ENCODE measurements at places on chromosomes 2 and 18. TPM values are rescaled to one million over a fixed set of nuclear protein-coding genes. Genes with fewer than 3 reads are reported as not detected.
A peak's percentile ranks its signal among the peaks of the same experiment; 100 is the strongest.

DNA sequence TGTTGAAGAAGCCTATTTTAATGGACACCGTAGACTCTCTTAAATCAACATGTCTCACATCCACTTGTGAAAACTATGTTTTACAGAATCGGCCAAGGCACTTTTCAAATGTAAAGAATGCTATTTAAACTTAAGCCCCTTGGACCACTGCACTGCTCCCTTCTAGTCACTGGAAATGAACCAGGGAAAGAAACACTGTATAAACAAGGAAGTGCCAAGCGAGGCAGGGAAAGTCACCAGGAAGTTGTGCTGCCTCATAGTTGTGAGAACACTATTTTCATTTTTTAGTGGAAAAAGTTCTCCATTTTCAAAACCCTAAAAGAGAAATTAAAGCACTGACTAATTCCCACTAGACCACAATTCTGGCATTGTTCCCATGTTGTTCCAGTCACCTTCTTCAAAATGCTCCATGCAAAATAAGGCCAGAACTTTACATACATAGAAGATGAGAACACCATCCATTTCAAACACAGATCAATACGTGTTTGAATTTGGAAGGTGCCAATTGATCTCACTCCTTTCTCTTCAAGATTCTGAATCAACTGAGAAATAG is 13.5 kb downstream of the CCDC141 start:
- H3K4me3 ChIP-seq, result no peak overlapping the region
- no peaks in the 10 kb centered on the region for H3K4me1 ChIP-seq
- no peak overlapping the region for H3K27ac ChIP-seq

DNA sequence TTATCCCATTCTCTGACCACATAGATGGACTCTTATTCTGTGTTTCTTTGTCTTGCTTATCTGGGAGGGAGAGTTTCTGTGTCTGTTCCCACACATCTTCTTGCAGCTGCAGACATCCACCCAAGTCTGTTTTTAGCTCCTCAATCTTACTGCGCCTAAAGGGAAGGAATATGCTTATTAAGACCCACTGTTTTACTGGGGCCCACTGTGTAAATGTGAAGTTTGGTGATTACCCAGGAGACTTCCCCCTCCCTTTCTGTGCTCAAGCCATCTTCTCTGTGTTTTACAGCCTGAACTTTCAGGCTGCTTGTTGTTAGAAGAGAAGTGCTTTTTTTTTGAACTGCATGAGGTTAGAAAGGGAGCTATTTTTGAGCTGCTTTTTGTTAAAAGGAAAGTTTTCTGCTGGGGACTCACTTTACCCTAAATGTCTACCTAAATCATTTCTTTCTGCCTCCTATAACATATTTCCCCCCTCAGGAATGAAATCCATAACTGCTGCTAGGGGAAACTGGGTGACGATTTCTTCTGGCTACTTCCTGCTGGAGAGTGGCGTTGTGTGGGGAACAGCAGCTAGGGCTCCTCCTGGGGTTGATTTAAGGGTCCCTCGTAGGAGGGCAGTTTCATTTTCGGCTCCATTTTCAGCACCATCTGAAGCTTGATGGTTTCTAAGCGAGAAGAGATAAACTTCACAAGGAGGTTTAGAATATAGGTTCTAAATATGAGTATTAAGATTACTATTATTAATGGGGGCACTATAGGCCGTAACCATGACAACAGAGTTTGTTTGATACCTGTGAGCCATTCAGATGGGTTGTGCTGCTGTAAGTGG is 39.5 kb upstream of the GMCL1 start:
- peak overlapping the region; percentile 93 for H3K27ac ChIP-seq
- no peaks in the 10 kb centered on the region for H3K36me3 ChIP-seq
- H3K4me3 ChIP-seq, result no peak overlapping the region
- no peaks in the 10 kb centered on the region for H3K27me3 ChIP-seq
- no peak for DNase-seq

DNA sequence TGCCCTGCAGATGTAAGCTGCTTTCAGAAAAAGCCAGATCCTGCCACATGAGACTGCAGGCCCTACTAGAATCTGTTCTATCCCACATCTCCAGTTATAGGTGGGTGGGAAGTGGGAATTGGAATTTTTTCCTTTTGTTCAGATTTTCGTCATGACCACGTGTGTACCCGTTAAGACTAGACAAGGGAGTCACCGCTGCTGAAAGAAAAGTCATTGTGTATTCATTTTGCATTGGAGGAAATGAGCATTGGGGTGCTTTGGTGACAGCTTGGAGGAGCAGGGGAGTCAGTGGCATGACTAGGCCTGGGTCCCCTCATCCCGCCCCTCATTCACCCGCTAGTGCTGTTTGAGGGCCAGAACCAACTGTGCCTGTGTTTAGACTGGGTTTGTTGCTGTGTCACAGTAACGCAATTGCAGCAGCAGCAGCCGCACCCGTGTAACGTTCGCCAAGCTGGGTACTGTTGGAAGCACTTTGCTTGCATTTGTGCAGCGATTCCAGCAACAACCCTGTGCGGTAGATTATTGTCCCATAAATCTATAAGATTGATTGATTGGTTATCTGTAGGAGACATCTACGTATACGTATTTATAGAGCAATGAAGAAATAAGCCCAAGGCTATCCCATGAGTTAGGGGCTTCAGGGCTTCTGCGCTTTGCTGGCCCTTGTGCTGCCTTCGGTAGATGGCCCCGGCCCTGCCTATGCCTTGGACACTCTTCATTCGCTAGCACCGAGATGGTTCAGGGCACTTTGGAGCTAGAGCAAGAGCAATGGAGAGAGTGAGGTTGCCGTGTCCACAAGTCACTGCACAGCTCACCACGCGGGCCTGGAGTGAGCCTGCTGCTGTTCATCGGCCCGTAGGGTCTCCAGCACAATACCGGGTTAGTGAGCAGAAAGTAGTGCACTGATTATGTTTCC is 194.9 kb downstream of the AGAP1 start:
- H3K27me3 ChIP-seq, result no peaks in the 10 kb centered on the region
- no peak overlapping the region for H3K27ac ChIP-seq
- no peak for DNase-seq
- H3K4me3 ChIP-seq, result no peak overlapping the region

- no peak overlapping the region for H3K4me3 ChIP-seq
- peaks cover 21% of the 10 kb centered on the region for H3K4me1 ChIP-seq
- H3K36me3 ChIP-seq, result no peaks in the 10 kb centered on the region
- no peaks in the 10 kb centered on the region for H3K27me3 ChIP-seq
These were observed 262.1 kb downstream of the LPIN1 start for GRCh38 chr2:12008425-12009061.

- DNase-seq, result no peak
- H3K4me3 ChIP-seq, result no peak overlapping the region
- H3K27me3 ChIP-seq, result no peaks in the 10 kb centered on the region
- peaks cover 98% of the 10 kb centered on the region for H3K36me3 ChIP-seq
These were observed 20.5 kb downstream of the FHL2 start for GRCh38 chr2:105378276-105378840.

DNA sequence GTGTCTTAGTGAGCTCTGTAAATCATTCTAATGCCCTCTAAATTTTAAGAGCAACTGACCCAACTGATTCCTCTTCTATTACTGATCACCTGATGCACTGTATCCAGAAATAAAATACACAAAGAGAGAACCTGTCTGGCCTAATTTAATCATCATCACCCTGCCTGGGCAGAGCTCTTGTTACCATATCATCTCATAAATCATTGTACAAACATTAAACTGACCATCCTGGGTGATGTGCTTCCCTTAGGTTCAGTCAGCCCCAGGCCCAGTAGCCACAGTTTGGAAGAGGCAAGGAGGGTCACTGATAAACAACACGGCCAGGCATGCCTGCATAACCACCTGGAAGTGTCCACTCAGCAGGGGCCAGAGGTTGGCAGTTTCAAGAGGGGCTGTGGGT is 22.7 kb upstream of the ACMSD start:
- H3K27ac ChIP-seq, result no peak overlapping the region
- H3K27me3 ChIP-seq, result no peaks in the 10 kb centered on the region
- peaks cover 9% of the 10 kb centered on the region for H3K4me1 ChIP-seq
- DNase-seq, result no peak

DNA sequence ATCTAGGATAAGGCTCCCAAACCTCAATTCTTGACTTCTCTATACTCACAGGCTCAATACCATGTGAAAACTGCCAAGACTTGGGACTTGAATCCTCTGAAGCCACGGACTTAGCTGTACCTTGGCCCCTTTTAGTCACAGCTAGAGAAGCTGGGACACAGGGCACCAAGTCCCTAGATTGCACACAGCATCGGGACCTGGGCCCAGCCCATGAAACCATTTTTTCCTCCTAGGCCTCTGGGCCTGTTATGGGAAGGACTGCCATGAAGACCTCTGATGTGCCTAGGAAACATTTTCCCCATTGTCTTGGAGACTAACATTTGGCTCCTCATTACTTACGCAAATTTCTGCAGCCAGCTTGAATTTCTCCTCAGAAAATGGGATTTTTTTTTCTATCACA is 1011.8 kb upstream of the DDX18 start:
- H3K4me1 ChIP-seq, result no peaks in the 10 kb centered on the region
- no peak overlapping the region for H3K27ac ChIP-seq
- no peak overlapping the region for H3K4me3 ChIP-seq
- DNase-seq, result no peak
- no peaks in the 10 kb centered on the region for H3K36me3 ChIP-seq

PLEK gene
- 0.36 TPM for total RNA-seq

SMYD5 gene
- total RNA-seq, result 16.5 TPM

ANKRD30B gene
- total RNA-seq, result 11.5 TPM

Data from osteoblast (primary cell).